Muscle of leg (tissue), 16 donors: ENCODE measurements at places on chromosomes 5 and 9. TPM values are rescaled to one million over a fixed set of nuclear protein-coding genes. Genes with fewer than 3 reads are reported as not detected.

- DNase-seq, result no peak
Measured at GRCh38 chr9:33101104-33101951, 24.9 kb upstream of the SMU1 start.

- no peak for DNase-seq
Measured at GRCh38 chr5:127621601-127622325, 27.1 kb upstream of the CTXN3 start.

DNA sequence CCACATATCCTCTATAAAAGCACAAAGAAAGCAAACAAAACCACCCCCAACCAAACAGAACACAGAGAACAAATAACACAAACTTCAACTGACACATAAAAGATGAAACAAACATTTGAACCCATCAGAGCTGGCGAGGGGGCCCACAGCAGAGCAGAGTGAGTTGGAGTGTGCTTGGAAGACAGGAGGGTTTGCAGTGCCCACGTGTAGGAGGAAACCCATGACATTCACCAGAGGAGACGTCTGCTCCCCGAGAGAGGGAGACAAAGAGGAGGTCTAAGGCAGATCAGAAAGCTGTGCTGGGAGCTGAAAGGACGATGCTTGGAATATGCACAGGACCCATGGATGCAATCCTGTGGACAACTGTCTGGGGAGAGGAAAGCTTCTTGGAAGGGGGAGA lies 27.0 kb downstream of the MRPL36 start:
- no peak for DNase-seq

GRCh38 chr5:56088431-56088949 lies 93.7 kb upstream of the IL6ST start:
- DNase-seq, result peak; percentile 25

DNA sequence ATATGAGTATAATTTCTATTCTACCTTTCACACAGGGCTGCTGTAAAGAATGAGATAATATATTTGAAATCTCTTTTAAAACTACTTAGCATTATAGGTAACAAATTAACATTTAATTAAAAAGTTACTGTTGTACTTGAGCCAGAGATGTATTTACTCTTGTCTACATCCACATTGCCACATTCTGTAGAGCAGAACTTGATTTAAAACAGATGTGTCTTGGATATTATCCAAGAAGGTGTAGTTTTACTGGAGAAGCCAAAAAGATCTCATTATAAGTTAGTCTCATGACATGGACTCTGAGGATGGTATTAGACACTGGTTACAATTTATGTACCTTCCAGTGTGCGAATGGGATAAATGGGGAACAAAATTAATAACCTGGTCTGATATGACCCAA lies 293.1 kb upstream of the CCNH start:
- DNase-seq, result peak; percentile 7

GRCh38 chr9:134335061-134335460 lies 8.8 kb downstream of the RXRA start:
- no peak for DNase-seq

DNA sequence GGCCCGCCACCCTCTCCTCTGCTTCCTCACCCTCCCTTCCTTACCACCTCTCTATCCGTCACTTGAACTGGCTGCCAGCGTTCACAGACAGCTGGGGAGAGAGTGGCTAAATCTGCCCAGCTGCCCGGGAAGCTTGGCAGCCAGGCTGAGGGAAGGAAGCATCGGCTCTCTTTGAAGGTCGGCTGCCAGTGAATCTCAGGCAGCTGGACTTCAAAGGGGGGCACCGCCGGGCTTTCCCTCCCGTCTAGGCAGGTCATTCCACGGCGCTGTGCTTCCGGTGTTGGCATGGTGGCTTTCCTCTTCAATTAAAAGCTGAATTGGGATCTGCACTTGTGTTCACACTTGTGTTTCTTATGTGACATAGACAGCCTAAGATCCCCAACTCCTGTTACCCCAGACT lies 174.0 kb downstream of the GDNF start:
- peak; percentile 92 for DNase-seq

GRCh38 chr5:141119250-141119649 lies 2.4 kb upstream of the PCDHB4 start:
- DNase-seq, result no peak

GRCh38 chr5:173884402-173885053 lies 3.6 kb upstream of the CPEB4 start:
- no peak for DNase-seq

GRCh38 chr9:14258660-14259239 lies 55.2 kb downstream of the NFIB start:
- no peak for DNase-seq

- peak; percentile 74 for DNase-seq
Measured at GRCh38 chr5:38468202-38468673, 88.2 kb downstream of the LIFR start.

DNA sequence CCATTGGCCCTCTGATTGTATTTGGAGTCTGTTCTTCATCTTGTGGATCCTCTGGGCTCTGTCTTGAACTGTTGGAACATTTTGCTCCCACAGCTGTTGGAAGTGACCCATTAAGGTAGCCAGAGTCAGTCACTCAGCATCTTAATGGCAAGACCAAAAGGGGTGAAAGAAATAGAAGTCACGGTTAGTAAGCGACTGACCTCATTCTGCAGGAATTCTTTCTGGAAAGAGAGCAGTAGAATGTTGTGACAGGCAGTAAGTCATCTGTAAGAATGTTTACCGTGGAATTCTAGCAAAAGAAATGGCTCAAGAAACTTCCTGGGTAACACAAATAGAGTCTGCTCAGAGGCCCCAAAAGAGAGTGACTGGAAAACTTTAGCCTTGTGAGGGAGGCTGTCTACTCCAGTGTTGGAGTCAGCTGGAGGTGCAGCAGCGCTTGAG lies 28.6 kb upstream of the TNC start:
- peak; percentile 83 for DNase-seq

GRCh38 chr9:4797854-4798150 lies 5.1 kb downstream of the RCL1 start:
- DNase-seq, result no peak

DNA sequence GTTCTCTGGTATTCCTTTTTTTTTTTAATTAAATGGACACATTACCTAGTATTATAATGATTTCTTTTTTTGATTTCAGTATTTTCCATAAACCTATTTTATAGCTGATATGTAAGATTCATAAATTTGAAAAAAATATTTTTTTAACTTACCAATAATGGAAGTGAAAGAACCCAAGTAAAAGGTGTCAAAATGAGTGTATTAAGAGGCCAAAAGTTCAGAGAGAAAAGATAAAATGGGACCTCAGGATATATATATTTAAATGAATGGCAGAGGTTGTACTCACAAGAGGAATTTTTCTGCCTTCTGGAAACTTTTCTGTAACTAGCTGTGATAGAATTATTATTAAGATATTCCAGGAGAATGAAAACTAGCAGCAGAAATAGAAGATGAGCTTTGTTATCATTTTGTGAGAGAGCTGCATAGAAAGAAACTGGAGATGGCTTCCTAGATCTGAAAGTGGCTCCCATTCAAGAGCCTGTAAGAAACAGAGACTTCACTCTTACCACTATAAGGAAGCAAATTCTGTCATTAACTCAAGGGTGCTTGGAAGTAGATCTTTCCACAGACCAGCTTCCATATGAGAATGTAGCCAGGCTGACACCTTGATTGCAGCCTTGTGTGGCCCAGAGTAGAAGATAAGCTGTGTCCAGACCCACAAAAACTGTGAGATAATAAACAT lies 91.7 kb downstream of the MRPS30 start:
- DNase-seq, result no peak

- DNase-seq, result no peak
Measured at GRCh38 chr9:97904725-97905124, 17.6 kb downstream of the TRMO start.

DNA sequence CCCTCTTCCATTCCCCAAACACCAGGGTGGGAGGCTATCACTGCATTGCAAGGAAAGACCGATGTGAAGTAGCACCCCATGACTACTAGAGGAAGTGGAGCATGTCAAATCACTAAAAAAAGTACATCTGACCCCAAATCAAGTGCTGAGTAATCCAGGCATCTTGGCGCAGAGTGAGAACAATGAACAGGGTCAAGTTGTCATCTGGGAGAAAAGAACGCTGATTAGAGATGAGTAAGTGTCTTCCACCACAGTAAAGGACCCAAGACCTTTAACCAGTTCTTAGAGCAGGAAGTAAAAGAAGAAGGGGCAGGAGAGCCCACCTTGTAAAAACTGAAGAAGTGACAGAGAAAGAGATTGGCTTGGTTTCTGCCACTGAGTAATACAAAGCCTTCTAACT lies 75.0 kb upstream of the RAD23B start:
- no peak for DNase-seq

DNA sequence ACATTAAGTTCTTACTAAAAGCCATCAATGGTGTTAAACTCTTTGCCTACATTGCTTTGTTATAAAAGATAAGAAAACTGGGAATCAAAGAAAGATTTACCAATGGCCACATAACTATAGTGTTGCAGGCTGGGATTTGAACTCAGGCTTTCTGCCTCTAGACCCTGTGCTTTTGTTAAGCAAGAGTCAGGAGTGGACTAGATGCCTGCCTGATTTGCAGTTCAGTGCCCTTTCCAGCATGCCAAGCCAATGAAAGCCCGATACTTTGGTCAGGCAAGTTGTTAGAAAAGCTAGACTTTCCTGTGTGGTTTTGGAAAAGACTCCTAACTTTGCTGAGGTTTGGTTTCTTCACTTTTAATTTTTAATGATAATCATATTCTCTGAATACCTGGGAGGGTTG lies 21.4 kb upstream of the AGXT2 start:
- DNase-seq, result no peak

- no peak for DNase-seq
Measured at GRCh38 chr9:1637401-1637800, 377.7 kb upstream of the SMARCA2 start.

GRCh38 chr9:88236511-88237478 lies 98.5 kb upstream of the SPATA31C2 start:
- peak; percentile 93 for DNase-seq

DNA sequence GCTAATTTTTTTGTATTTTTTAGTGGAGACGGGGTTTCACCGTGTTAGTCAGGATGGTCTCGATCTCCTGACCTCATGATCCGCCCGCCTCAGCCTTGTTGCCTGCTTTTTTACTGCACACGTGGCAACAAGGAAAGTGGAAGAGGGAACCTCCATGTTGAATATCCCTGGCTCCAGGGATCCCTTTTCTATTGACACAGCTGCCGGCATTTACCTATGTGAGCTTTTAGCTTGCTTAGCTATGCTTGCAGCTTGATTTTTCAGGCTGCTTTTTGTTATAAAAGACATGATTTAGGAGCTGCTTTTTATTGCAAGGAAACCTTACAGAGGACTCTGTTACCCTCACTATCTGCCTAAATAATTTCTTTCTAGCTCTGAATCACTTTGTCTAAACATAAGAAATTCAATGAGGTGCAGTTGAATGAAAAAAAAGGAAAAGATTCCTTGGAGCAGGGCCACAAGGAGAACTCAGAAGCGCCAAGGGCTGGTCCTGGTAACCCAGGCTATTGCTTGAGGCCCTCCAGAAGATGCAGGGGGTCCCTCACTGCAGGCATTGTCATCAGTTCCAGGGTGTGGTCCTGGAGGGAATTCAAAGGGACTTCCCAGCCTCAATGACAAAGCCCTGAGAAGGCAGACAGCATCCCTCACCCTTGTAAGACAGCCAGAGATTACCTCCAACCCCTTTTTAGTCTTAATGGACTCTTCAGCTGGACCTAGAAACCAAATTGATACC lies 89.9 kb downstream of the SYK start:
- DNase-seq, result no peak

DNA sequence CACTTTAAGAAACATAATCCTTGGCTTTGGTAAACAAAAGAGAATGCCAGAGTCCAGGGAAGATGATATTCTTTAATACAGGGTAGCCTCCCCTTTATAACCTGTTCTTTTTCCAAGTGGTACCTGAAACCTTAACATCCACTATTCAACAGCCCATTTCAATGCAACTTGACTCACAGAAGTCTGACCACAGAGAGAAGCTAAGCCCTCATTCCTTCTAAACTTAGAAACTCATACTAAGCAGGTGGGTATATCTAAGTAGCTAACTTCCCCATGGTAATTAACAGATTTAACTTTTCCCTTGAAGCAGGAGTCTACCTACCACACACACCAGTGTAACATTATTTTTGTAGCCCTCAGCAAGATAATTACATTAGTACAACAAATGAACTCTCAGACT lies 91.9 kb downstream of the CEMIP2 start:
- DNase-seq, result no peak

Gene SPINK13
- not detected for total RNA-seq

Gene DIPK1B
- 20.3 TPM for total RNA-seq

Gene FAM163B
- total RNA-seq, result not detected

Gene F2RL1
- total RNA-seq, result 0.18 TPM

Gene NMUR2
- total RNA-seq, result 0.18 TPM

Gene FBLL1
- 0.62 TPM for total RNA-seq

Gene SLC25A25
- total RNA-seq, result 14.6 TPM

Gene SNX24
- total RNA-seq, result 9.9 TPM

Gene GARIN3
- not detected for total RNA-seq

Gene GPR150
- 0.09 TPM for total RNA-seq

Gene ADAMTS19
- total RNA-seq, result 39.6 TPM

Gene PRR16
- 6.0 TPM for total RNA-seq

Gene PKD2L2
- 1.2 TPM for total RNA-seq

Gene HSPA5
- total RNA-seq, result 41.0 TPM
